Esophagus squamous epithelium (tissue), 5 donors: ENCODE measurements at places on chromosomes 16 and 17.

GRCh38 chr17:45240905-45241327, 19.2 kb downstream of the FMNL1 start:
- DNase-seq: no peak

GRCh38 chr16:66961065-66961744, at the start of gene CES3:
Gene CES3, plus strand, starts transcription at chr16:66961266. Its CDS starts 42 bp downstream, at chr16:66961308.
- DNase-seq: no peak

DNA sequence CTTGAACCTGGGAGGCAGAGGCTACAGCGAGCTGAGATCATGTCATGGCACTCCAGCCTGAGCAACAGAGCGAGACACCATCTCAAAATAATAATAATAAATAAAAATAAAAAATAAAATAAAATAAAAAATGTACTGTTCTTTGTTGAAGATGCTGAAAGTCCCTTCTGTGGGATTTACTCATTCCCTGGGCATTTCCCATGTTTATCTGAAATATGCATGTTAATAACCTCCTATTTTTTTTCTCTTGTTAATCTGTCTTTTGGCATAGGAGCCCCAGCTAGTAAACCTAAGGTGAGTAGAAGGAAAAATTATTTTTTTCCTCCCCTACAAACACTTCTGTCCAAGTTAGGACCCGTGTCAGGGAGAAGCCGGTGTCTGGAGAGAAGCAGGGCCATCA, 34.4 kb downstream of the TMEM92 start:
- DNase-seq: no peak

- DNase-seq: no peak
These were observed 152.0 kb downstream of the C16orf95 start for GRCh38 chr16:87165151-87165550.

DNA sequence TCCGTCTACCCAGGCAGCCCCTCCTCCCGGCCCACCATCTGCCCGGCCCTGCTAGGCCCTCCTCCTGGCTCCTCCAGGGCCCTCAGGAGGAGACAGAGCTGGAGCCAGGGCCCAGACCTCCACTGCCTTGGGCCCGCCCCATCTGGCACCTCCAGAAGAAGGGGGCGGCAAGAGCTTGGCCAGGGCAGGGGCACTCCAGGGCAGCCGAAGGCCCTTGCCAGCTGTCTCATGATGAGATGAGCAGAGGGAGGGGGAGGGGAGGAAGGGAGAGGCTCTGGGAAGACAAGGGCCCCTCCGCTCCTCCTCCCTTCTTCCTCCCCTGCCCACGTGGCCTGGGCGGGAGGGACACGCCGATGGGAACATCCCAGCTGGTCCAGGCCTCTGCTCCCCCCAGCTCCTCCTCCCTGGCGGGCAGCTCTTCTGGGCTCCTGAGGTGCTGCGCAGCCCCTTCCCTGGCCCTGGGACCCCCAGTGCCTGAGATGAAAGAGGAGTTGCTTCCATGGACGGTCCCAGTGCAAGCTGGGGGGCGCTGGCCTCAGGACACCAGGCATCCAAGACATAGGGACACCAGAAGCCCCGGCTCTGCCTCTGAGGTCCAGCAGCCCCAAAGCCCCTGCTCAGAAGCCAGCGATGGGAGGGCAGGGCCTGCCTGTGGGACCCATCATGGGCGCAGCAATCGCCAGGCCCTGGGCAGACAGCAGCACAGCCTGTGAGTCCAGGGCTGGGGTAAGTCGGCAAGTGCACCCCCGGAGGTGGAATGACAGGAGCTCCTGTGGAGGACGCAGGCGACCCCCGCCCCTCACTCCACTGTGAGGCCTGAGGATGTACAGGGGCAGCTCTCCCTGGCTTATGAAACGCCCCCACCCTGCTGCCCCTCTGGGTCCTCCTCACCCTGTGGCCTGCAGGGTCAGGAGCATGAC, 23.6 kb upstream of the ENPP7 start:
- no peak for DNase-seq

DNA sequence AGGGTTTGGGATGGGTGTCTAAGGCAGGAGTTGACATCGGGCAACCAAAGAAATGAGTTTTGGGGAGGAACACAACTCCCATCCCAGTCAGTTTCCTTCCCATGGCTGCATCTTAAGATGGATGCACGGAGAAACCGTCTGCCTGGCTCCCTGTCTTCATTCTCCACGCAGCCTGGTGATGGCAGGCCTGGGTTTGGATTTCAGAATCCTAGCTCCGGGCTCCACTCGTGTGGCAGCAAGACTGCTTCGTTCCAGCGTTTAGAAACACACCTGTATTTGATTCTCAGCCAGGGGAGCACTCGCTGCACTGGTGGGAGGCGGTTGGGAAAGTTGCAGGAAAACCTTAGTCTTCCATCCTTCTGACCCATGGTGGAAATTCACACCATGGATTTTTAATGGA, 141.1 kb downstream of the RAB11FIP4 start:
- no peak for DNase-seq
